ENCODE measurements at places on chromosomes 1 and 21.

DNA sequence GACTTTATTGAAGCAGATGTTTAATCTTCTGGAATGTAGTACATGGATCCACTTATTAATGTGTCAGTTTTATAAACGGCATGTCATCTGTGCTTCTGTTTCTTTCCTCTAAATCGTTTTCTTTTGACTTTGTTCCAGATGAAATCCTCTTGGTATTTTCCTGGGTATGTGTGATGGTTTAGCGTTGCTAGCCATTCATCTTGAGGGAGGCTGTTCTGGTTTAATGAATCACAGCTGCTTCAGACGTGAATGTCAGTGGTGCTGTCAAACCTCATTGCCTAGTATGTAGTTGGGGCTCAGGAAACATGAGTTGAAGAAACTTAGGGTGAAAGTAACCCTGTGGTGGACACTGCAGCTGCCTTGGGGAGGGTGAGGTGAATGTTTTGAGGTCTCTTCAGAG, 33.2 kb downstream of the KCNK1 start:
- no peak for DNase-seq

- DNase-seq, result no peak
Measured at GRCh38 chr1:62386351-62387121, 50.3 kb upstream of the USP1 start.

- no peak for DNase-seq
Measured at GRCh38 chr1:113129529-113130185, 56.7 kb downstream of the LRIG2 start.

GRCh38 chr1:66383611-66384010, 150.3 kb upstream of the SGIP1 start:
- DNase-seq, result no peak

- no peak for DNase-seq
Measured at GRCh38 chr1:115564201-115564600, 77.6 kb upstream of the VANGL1 start.

DNA sequence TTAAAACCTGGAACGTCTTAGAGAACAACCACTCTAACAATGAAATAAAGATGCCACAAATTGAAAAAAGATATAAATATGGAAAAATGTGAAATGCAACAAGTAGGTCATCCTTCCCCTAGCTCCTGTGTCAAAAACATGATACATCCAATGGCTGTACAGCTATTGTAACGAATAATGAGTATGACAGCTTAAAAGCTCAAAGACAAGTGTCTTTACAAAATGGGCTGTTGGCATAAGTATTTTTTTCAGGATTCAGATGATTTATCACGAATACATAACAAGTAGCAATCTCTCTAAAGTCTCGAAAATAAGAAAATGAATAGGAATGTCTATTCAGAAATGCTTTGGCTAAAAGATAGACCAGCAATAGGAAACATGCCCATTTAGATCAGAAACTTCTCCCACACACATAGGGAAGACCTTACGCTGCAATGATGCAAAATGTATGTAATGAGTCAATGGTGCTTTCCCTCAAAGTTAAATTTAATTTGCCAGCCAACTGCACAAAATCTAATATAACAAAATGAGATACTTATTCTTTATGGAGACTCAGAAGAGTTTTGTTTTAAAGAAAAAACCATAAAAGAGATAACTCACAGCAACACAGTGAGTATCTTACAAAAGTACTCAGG, 8.3 kb downstream of the TGFBR3 start:
- no peak for DNase-seq

DNA sequence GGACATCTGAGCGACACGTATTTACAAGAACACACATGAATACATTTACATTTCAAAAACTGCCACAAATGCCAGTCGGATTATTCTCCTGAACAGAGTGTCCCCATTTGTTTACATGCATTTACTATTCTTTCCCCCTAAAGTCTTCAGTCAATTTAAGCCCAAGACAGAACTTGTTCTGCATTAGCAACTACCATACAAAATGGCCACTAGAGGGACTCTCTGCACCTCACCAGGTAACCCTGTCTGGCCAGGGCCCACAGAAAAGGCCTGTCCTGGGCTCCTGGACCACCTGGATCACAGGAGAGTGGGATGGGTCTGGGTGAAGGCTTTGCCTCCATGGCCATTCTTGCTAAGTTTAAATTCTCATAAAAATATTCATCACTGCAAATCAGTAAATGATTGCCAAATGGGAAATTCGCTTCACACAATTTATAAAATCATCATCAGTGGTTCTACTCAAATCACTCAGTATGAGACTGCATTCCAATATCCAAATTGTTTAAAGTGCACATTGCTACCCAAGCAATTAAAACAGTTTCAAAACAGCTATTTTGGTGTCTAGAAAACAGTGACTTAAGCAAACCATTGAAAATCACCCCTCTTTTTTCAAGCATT, 12.5 kb upstream of the GUCA2A start:
- DNase-seq, result no peak

DNA sequence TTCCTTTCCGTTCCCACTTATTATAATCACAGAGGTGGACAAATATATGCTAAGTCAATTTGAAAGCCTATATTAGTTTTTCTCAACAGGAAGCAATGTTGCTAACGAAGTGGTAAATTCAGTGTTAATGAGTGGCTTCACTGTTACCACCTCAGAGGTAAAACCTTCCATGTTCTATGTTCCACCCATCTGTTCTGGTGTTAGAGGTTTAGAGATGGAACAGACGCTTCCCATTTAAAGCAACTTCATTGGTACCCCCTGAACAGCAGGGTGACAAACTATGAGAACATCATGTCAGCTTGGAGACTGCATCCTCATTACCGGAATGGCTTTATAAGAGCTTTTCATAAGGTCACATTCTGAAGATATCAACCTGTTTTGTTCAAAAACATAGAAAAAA, 77.9 kb downstream of the ZNF644 start:
- no peak for DNase-seq

DNA sequence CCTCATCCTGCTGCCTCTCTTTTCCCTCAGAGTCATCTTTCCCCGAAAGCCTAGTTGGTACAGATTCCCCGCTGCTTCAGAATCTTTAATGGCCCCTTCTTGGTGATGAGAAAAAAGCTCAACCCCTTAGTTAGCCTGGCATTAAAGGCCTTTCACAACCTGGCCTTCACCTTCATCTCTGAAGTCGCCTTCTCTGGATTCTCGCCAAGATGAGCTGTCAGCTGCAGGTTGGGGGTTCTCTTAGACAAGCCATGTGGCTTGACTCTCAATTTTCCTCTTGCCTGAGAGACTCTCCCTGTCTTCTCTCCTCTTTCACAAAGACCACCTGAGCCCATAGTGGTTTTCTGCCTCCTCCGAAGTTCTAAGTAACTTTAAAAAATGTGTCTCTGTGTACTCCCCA, 15.5 kb upstream of the DISC1 start:
- no peak for DNase-seq

Measured in hepatic stellate cell (primary cell).